ACHN (cell line): ENCODE measurements at places on chromosomes 12 and 14.

DNA sequence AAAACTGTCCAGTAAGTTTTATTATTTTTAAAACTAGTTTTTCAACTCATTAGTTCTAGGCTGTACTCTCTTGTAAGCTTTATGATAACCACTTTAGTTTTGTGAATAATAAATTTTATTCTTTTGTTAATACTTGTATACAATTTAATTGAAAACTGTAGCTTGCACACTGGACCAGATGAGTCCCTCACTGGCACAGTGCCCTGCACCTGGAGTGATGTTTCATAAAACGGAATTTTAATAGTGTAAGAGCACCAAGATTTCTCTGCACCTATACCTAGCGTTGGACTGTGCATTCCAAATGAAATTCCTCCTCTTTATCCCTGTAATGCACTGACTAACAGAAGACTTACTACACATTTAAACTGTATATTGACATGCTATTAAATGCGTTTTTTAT, 80.8 kb downstream of the PRIMA1 start:
- no peak for DNase-seq

DNA sequence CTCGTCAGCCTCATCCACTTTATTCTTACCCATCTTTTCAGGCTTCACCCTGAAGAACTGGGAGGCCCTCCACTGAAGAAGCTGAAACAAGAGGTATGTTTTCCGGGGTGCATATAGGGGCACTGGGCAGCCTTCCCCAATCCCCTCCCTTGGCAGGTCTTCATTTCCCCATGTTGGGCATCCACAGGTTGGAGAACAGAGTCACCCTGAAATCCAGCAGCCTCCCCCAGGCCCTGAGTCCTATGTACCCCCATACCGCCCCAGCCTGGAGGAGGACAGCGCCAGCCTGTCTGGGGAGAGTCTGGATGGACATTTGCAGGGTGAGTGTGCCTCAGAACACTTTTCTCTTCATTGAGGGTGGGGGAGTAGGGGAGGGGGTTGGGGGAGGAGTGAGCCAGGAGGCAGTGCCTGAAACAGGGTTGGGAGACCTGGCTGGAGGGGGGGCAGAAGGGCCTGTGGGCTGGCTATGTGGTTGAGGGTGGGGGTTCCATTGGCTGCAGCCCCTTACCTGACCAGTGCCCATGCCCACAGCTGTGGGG, 4.0 kb downstream of the NAB2 start:
- no peak for DNase-seq

- DNase-seq: no peak
These were observed 243.0 kb upstream of the PDE3A start for GRCh38 chr12:20125276-20125798.

GRCh38 chr12:113030875-113031525, 25.5 kb upstream of the DTX1 start:
- DNase-seq: peak; percentile 86

DNA sequence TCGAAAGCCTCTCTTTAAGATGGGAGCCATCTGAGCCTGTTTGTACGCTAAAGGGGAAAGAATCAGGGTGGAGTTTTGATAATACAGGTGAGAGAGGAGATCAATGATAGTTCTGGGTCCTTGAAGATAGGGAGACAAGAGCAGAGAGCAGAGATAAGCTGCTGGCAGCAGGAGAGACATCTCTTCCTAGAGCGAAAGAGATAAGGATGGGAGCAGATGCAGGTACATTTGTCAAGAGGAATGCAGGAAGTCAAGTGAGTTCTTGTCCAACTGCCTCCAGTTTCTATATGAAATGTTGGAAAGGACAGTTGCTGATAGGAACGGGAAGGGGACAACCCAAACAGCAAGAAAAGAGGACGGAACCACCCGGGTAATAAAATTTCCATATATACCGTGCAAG, 24.7 kb upstream of the HIF1A start:
- DNase-seq: no peak
